Endothelial cell (in vitro differentiated cells): ENCODE measurements at places on chromosomes 16 and 17. TPM values are rescaled to one million over a fixed set of nuclear protein-coding genes. Genes with fewer than 3 reads are reported as not detected.

- no peak overlapping the region for H3K27ac ChIP-seq
- H3K4me3 ChIP-seq, result no peak overlapping the region
- H3K27me3 ChIP-seq, result no peaks in the 10 kb centered on the region
- DNase-seq, result no peak
Measured at GRCh38 chr17:51147650-51148049, 5.7 kb upstream of the NME1 start.

- no peak for DNase-seq
- no peak overlapping the region for H3K27ac ChIP-seq
- H3K27me3 ChIP-seq, result no peaks in the 10 kb centered on the region
- peaks cover 4% of the 10 kb centered on the region for H3K36me3 ChIP-seq
- no peak overlapping the region for H3K4me3 ChIP-seq
Measured at GRCh38 chr17:3602499-3602898, 6.7 kb downstream of the TRPV1 start.

Gene ZNF385C
- total RNA-seq, result 1.3 TPM

Gene TUBB3
- total RNA-seq, result 95.7 TPM

Gene TEKT5
- total RNA-seq, result 0.64 TPM
